ENCODE measurements at places on chromosomes 6 and 20.

- no peak for DNase-seq
These were observed 74.5 kb downstream of the MACROD2 start for GRCh38 chr20:14069796-14070195.

- DNase-seq: no peak
These were observed 565 bp downstream of the QKI start for GRCh38 chr6:163414946-163415619.

- DNase-seq: peak; percentile 8
These were observed 59.5 kb upstream of the MBOAT1 start for GRCh38 chr6:20271818-20272217.

GRCh38 chr6:167799033-167799821 lies 27.5 kb upstream of the AFDN start:
- peak; percentile 99 for DNase-seq

DNA sequence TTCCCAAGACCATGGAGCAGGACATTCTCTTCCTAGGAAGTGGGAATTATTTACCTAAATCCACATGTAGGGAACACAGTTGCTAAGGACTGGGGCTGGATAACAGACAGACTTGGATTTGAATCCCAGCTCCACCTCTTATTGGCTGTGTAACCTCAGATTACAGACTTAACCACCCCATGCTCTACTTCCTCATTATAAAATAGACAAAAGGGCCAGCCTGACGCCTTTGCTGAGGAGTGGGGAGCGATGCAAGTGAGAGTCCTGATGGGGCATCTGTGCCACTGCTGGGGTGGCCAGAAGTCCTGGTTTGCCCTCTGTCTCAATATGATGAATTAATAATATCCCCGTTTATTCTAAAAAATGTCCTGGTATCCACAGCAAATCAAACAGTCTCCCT lies 46.8 kb downstream of the SPATA2 start:
- DNase-seq: no peak

DNA sequence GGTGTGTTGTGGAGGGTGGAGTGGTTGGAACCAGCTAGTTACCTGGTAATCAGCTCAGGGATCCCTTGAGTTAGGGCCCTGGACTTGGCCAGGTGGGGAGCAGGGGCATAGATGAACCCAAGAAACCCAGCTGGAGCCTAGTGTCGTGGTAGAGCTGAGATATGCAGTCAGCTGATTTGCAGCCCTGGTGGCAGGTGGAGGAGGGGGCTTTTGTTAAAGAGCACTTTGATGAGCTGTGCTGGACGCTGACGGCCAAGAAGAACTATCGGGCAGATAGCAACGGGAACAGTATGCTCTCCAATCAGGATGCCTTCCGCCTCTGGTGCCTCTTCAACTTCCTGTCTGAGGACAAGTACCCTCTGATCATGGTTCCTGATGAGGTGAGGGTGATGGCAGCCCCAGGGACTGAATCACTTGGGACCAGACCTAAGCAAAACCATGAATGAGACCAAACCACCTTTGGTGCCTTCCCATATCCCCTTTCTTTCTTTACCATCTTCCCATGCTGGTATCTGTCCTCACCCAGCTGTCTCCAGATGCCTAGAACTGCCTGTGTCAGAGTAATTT lies 12.7 kb downstream of the DEF6 start:
- DNase-seq: no peak

All from NCI-H524 (cell line).